ENCODE measurements at places on chromosomes 4 and X.

DNA sequence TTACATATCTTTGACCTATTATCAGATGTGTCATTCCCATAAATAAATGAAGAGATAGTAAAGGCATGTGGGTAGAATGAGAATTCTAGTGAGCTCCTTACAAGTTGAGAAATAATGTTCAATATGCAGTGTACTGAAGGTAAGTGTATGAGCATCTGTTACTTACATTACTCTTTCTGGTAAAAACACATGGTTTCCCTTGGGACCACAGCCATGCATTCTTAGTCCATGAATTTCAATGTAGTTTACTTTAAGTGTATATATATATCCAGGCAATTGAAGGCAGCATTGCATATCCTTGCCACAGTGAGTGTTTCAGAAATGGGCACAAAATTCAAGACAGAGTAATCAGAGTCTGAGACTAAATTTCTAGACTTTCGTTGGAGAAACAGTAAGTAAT lies 277.2 kb downstream of the CXXC4 start:
- DNase-seq: no peak

DNA sequence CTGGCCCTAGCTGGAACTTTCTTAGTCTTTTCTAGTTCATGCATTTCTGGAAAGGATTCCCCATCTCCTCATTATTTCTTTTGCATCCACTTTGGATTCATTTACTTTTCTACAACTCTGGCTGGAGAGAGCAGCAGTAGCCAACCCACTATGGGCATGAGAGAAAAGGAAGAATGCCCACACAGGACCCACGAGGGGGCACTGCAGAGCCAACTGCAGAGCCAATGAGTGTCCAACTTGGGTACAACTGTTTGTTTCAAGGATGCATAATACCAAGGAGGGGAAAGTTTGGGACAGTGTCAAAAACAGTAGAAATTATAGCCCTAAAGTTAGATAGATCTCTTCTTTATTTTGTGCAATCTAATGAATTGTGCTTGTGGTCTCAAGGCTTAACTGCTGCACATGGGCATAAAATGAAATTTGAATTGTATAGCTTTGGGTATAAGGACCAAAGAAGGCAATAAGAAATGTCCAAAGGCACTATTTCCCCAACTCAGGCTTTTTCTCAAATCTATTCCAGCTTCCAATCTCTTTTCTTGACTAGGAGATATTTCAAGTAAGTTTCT lies 230.6 kb downstream of the NSUN7 start:
- DNase-seq: peak; percentile 55

GRCh38 chr4:140096921-140097320 lies 57.1 kb downstream of the MAML3 start:
- no peak for DNase-seq

DNA sequence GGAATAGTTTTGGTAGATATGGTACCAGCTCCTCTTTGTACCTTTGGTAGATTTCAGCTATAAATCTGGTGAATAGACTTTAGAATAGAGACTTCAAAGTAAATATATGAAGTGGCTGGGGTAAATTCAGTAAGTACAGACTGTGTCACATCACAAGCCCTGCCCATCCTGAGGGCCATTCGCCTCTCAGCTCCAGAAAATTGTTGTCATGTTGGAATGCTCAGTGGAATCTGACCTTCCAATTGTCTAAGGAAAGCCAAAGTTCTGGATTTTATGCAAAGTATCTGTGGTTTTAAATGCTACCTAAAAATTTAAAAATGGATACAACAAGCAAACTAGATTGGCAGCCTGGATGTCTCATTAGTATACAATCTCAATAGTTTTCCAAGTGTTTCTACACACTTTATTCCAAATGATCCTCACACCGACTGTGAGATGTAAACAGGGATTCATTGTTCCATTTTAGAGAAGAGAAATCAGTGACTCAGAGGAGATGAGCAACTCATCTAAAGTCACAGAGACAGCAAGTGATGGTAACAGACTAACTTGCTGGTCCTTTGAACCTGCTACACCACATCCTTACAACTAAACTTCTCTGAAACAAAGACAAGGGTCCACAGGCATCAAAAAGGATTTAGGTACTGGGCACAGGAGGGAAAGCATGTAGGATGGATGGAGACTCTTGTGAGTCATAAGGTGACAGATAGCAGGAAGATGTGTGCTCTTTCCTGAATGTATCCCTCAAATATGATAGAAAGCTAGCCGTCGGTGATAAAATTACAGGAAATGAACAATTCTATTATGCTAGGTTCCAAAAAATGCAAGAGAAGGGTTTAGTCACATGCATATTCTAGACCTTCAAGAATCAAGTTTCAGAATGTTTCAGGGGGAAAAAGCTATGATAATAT lies 127.3 kb downstream of the ATP10D start:
- DNase-seq: peak; percentile 77

GRCh38 chrX:129493643-129494042 lies 29.6 kb downstream of the SMARCA1 start:
- DNase-seq: peak; percentile 75
